Glutamatergic neuron (in vitro differentiated cells): ENCODE measurements at places on chromosomes 3 and 15.

DNA sequence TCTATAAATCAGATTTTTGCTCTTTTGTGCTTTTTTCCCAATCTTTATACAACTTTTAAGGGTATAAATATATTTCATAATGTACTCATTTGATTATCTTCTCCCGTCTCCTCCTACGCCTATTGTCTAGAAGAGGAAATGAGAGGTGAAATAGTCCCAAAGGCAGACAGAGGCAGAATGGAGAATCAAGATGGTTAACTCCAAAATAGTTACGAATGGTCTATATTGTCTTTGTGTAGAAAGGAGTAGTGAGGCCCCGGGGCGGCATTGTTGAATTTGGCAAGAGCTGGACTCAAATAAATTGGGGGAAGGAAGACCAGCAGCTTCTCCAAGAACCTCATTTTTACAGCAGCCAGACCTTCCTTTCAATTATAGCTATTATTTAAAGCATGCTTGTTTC, 23.9 kb downstream of the ITPR1 start:
- no peak for DNase-seq
- H3K4me3 ChIP-seq: no peak overlapping the region
- H3K4me1 ChIP-seq: peaks cover 2% of the 10 kb centered on the region
- H3K27ac ChIP-seq: no peak overlapping the region
- H3K27me3 ChIP-seq: no peaks in the 10 kb centered on the region

DNA sequence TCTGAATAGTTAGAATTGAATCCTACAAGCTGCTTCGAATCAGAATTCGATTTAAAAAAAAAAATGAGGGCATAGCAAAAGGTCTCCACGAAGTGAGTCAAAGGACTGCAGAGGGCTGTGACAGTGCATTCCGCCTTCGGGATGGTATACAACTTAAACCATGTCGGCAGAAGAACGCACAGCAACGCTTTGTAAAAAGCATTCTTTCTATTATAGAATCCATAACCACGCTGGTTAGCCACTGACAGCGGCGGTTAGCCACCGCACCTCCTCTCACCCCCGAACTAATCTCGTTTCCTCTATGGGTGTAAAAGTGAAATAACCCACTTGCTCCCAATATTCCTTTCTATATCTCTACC, 664 bp upstream of the PIK3CA start:
- peak; percentile 17 for DNase-seq
- no peaks in the 10 kb centered on the region for H3K36me3 ChIP-seq
- H3K27ac ChIP-seq: no peak overlapping the region
- no peak overlapping the region for H3K4me3 ChIP-seq
- peaks cover 15% of the 10 kb centered on the region for H3K4me1 ChIP-seq

- no peaks in the 10 kb centered on the region for H3K36me3 ChIP-seq
- peak; percentile 28 for DNase-seq
- no peaks in the 10 kb centered on the region for H3K4me1 ChIP-seq
- H3K4me3 ChIP-seq: peak overlapping the region; percentile 38
- peaks cover 2% of the 10 kb centered on the region for H3K27me3 ChIP-seq
- H3K27ac ChIP-seq: no peak overlapping the region
These were observed 51.5 kb downstream of the MYL3 start for GRCh38 chr3:46811615-46812236.

DNA sequence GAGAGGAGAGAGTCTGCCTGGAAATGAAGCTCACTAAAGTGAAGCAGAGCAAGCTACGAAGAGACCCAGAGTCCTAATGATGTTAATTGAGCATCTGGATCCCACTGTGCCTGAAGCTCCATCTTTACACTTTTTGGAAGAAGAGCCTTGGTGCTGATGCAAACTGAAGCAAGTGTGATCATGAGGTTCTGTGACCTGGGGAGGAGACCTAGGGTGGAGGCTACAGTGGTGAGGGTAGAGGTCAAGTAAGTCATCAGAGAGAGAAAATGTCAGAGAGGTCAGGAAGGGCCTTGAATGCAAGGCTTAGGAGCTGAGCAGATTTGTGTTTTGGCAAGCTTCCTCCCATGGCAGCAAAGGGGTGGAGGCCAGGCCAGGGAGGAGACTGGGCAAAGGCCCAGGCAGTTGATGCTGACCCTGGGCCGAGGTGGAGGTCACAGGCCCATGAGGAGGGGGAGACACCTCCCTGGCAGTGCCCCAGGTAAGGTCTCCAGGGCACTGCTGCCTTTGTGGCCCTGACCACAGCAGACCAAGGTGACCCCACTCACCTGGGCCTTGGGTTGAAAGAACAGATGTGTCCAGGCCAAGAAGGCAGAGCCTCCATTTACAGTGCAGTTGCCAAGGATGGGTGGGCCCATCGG, 1.6 kb downstream of the GRIP2 start:
- peaks cover 6% of the 10 kb centered on the region for H3K27me3 ChIP-seq
- H3K36me3 ChIP-seq: no peaks in the 10 kb centered on the region
- DNase-seq: no peak
- peaks cover 4% of the 10 kb centered on the region for H3K4me1 ChIP-seq
- H3K27ac ChIP-seq: no peak overlapping the region
